ENCODE measurements at places on chromosomes 3 and 15.

DNA sequence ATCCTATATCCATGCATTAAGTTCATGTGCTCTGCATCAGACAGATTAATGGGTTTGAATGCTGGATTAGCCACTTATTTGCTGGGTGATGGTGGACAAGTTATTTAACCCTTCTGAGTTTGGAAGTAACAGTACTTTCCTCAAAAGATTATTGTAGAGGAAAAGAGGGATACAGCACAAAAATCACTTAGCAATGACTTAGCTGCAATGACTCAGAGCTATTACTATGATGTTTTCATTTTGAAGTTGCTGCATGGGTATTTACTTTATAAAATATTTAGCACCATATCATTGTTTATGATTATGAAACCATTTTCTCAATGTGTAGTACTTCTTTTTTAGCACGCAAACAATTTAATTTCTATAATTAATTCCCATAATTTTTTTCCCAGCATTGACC is 248.4 kb downstream of the MYRIP start:
- DNase-seq, result no peak

DNA sequence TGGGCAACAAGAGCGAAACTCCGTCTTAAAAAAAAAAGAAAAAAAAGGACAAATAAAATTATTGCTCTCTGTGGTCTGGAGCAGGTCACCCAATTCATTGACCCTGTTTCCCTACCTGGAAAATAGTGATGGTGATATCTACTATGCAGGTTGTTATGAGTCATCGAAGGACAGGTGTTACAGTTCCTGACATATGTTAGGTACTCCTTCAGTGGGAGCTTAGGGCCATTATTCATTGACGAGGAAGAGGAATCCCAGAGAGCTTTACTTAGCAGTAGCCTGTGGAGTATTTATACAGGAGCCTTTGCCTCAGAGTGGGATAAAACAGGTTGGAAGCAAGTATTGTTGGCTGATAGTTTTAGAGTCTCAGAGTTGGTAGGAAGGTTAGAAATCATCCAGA is 74.5 kb downstream of the SLC7A14 start:
- no peak for DNase-seq

- no peak for DNase-seq
Measured at GRCh38 chr3:118970819-118971218, 63.8 kb downstream of the IGSF11 start.

- DNase-seq, result no peak
Measured at GRCh38 chr3:176430244-176431037, 766.8 kb downstream of the TBL1XR1 start.

DNA sequence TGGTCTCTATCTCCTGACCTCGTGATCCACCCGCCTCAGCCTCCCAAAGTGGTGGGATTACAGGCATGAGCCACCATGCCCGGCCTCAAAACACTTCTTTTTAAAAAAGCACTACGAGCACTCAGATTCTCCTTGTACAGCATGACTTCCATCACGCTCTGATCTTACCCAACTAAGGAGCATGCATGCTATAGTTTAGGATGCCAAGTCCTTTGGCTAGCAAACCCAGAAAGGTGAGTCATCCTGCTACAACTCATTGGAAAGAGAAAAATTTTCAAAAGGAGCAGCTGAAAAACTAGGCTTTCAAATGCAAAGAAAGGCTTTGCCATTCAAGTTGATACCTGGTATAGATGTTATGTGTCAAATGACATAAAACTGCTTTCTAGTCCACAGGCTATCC is 70.3 kb upstream of the PRICKLE2 start:
- DNase-seq, result no peak

DNA sequence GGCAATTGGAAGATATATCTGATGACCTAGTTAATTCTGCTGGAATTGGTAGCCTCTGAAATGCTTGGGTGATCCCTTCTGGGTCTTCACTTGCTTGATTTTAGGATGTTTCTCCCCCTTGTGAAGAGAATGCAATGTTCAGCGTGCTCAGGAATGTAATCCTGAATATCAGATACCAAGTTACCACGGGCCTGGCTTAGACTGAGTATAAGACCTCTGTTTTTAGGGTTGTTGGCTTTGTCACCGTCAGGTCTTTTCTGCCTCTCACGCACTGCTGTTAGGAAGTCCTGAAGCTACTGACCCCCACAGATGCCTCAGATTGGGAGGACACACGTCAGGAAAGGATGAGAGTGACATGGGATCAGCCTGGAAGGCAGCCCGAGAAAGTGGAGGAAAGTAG is 198.5 kb downstream of the CDIN1 start:
- DNase-seq, result no peak

DNA sequence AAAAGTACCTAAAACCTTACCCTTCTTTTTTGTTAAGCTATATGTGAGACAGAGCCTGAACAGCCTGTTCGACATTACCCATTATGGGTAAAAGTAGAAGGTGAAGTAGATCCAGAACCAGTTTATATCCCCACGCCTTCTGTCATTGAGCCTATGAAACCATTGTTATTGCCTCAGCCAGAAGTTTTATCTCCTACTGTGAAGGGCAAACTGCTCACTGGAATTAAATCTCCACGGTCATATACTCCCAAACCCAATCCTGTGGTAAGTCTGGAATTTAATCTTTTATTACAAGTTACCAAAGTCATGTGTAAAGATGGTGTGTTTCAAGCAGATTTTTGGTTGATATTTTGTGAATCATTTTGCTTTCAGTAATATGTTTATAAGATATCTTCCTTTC is 47.1 kb upstream of the MAPKBP1 start:
- DNase-seq, result no peak

DNA sequence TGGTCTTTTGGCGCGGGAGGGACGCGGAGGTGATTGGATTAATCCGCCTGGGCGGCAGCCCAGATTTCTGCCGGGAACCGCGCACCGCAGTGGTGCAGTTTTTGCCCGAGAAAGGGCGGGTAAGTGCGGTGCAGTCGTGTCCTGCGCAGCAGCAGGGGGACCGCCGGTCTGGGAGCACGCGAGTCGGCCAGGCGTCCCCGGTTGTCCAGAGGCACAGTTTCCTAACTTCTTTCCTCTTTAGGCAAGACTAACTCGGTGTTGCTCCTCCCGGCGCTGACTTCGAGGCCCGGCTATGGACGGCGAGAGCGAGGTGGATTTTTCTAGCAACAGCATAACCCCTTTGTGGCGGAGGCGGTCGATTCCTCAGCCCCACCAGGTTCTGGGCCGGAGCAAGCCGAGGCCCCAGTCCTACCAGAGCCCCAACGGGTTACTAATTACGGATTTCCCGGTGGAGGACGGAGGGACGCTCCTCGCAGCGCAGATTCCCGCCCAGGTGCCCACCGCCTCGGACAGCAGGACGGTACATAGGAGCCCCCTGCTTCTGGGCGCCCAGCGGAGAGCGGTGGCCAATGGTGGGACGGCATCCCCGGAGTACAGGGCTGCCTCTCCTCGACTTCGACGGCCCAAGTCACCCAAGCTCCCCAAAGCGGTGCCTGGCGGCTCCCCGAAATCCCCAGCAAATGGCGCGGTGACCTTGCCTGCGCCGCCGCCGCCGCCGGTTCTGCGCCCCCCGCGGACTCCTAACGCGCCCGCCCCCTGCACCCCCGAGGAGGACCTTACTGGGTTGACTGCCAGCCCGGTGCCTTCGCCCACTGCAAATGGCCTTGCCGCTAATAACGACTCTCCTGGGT is 736 bp downstream of the ARHGEF26 start:
- DNase-seq, result no peak

DNA sequence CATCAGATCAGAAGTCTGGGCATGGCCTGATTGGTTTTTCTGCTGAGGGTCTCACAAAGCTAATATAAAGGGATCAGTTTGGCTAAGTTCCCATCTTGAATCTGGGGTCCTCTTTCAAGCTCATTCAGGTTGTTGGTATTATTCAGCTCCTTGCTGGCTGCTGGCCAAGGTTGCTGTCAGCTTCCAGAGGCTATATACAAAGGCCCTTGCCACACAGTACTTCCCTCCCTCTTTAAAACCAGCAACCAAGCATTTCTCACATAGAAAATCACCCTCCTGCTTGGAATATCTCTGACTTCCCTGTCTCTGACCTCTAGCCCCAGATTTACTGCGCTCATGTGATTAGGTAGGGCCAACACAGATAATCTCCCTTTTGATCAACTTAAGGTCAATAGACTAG is 442.9 kb downstream of the ERC2 start:
- no peak for DNase-seq

- DNase-seq, result no peak
Measured at GRCh38 chr3:113590983-113591382, 58.6 kb downstream of the SIDT1 start.

- no peak for DNase-seq
Measured at GRCh38 chr3:192054881-192055280, 593.9 kb downstream of the PYDC2 start.

GRCh38 chr3:71401695-71402231 is 181.8 kb downstream of the FOXP1 start:
- DNase-seq, result no peak

- no peak for DNase-seq
Measured at GRCh38 chr15:99249270-99249841, at the start of gene TTC23. TSS of gene TTC23 (minus strand) at chr15:99249581. CDS start at chr15:99228712, 20,869 bp downstream.

- no peak for DNase-seq
Measured at GRCh38 chr3:139540651-139541531, 1.3 kb upstream of the RBP1 start.

GRCh38 chr3:60126511-60127304 is 1076.9 kb upstream of the CFAP20DC start:
- no peak for DNase-seq

DNA sequence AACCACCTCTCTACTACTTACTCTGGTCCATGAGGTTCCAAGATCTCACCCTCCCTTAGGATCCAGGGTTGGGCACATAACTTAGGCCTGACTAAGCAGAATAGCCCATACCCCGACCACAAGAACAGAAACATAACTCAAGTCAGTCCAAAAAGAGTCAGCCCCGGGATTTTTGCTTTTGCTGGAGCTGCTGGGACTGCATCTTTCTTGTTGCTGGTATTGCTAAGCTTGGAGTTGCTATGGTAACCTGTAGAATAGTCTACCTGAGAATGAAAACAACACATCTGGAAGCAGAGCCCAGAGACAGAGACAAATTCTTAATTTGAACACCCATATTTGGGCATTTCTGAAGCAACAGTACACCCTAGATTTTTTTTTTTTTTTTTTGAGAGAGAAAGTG is 6.5 kb downstream of the RUBCN start:
- DNase-seq, result no peak

DNA sequence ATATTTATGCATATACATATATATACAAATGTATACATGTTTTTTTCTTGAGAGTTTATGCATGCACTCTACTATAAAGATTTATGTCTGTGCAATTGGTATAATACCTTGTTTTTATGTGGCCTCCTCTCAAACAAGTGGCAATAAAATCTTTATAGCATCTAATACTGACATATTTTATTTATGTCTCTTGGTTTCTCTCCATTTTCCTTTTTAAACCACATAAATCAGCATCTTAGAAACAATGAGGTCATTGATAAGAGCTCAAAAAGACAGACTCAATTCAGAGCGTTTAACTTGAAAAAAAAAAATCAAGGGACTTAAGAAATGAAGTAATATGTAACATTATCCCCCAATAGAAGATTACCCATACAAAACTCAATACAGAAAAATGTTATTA is 1442.2 kb upstream of the ALCAM start:
- no peak for DNase-seq

GRCh38 chr3:117963858-117964257 is 1070.8 kb downstream of the IGSF11 start:
- no peak for DNase-seq

- no peak for DNase-seq
Measured at GRCh38 chr3:17398959-17399551, 343.4 kb downstream of the TBC1D5 start.

GRCh38 chr15:55917881-55918296 is 75.5 kb downstream of the NEDD4 start:
- no peak for DNase-seq

GRCh38 chr3:28139288-28139687 is 102.1 kb upstream of the CMC1 start:
- no peak for DNase-seq

DNA sequence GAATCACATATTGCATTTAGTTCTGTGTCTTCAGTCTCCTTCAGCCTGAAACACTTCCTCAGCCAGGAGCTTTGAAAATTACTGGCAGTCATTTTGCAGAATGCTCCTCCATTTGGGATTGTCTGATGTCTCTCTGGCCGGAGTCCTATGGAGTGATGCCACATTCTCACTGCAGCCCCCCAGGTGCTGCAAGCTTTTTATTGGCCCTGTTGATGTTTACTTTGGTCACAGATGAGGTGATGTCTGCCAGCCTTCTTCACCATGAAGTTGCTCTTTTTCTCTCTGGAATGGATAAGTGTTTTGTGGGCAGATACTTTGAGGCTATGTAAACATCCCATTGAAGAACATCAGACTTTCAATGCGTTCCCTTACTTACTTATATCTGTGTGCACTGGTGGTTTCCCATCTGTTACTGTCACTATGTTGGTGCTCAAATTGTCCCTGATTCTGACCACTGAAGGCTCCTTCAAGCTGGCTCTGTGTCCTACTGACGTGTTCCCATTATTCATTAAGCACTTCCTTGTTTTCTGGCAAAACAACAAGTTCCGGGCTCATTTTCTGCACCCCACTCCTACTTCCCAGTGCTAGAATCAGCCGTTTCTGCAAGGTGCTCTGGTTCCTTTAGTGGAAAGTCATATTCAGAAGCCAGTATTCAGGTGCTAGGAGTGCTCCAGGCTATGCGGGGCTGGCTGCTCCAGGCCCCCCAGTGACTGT is 1.4 kb upstream of the CLEC3B start:
- no peak for DNase-seq

DNA sequence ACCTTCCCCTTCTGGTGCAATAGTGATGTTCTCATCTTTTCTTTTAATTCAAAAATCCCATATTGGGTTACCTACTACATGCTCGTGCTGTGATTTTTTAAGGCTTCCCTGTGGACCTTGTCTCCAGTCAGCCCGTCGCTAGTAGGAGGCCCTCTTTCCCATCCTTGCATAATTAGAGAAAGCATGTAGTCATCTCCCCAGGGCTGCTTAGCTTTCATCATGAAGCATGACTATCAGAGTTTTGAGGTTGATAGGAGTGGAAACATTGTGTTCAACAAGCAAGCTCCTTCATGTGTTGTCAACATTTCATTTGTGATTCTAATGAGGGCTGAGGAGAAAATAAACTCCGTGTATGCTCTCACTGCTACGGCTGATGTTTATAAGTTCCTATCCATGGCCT is 8.7 kb upstream of the LRTM1 start:
- DNase-seq, result no peak

- DNase-seq, result no peak
Measured at GRCh38 chr3:111260878-111261277, 189.3 kb downstream of the NECTIN3 start.

DNA sequence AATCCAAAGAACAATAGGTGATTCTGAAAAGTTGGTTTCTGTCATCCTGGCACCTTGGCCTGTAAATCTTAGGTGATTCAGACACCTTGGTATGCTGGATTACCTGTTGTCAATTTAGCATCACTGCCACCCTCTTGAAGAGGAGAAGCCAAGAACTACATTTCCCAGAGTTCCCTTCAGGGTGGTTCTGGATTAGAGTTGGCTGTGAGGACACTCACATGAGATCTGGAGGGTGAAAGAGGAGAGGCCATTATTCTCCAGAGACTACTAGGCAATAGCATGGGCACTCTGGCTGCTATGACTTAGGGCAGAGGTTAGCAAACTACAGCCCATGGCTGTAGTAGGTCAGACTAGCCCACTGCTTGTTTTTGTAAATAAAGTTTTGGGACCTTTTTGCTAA is 41.7 kb upstream of the CORO2B start:
- DNase-seq, result no peak

All from stimulated activated CD8-positive, alpha-beta memory T cell treated with anti-CD3 and anti-CD28 coated beads, Interleukin-15, amount 100 ng/mL, for 48 hours (primary cell).